Neural cell (in vitro differentiated cells): ENCODE measurements at places on chromosomes 3 and 15. TPM values are rescaled to one million over a fixed set of nuclear protein-coding genes. Genes with fewer than 3 reads are reported as not detected.

ZBTB47 gene
- 4.8 and 5.1 TPM in 2 replicates for polyA plus RNA-seq

CORO2B gene
- polyA plus RNA-seq, result 15.1 and 17.1 TPM in 2 replicates

TYRO3 gene
- 11.6 and 12.1 TPM in 2 replicates for polyA plus RNA-seq

SYNPR gene
- polyA plus RNA-seq, result 2.0 and 4.4 TPM in 2 replicates

WWTR1 gene
- 0.60 and 0.97 TPM in 2 replicates for polyA plus RNA-seq

CP gene
- polyA plus RNA-seq, result not detected in 2 replicates

ATP13A5 gene
- 0.28 TPM in 1 of 2 replicates, not detected in the other for polyA plus RNA-seq

CGGBP1 gene
- 120 and 139 TPM in 2 replicates for polyA plus RNA-seq

FAM81A gene
- 4.5 and 5.0 TPM in 2 replicates for polyA plus RNA-seq

PLA1A gene
- polyA plus RNA-seq, result not detected in 2 replicates

LRRN1 gene
- polyA plus RNA-seq, result 24.5 and 25.8 TPM in 2 replicates

CLDN16 gene
- polyA plus RNA-seq, result not detected in 2 replicates

SPINK8 gene
- polyA plus RNA-seq, result not detected in 2 replicates

TRIM42 gene
- not detected in 2 replicates for polyA plus RNA-seq

RPP14 gene
- 12.8 and 13.0 TPM in 2 replicates for polyA plus RNA-seq
